ENCODE measurements at places on chromosomes 2 and 18. TPM values are rescaled to one million over a fixed set of nuclear protein-coding genes. Genes with fewer than 3 reads are reported as not detected.

DNA sequence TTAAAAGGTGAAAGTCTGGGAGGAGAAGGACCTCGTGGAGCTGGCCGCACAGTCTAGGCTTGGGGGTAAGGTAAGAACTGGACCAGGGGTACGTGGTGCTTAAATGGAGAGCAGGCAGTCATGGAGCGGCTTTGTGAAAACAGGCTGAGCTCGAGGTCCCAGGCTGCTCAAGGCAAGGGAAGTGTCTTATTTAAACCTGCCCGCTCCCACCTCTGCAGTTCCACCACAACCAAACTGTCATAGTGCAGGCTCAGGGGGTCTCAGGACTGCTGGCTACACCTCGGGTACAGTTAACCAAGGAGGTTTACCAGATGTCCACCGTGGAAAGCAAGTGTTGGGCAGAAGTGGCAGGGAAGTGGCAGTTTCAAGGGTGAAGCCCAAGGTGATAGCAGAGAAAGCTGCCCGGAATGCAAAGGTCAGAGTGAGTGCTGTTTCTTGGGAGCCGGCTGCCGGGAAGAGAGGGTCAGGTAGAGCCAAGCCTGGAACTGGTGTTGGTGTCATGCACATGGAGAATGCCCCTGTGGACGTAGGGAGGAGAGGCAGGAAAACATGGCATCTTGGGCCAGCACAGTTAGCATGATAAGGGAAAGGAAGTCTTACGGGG is 203.3 kb downstream of the GBX2 start:
- no peaks in the 10 kb centered on the region for H3K27me3 ChIP-seq
- no peak overlapping the region for H3K4me3 ChIP-seq
- no peak overlapping the region for H3K27ac ChIP-seq
- no peaks in the 10 kb centered on the region for H3K4me1 ChIP-seq
- DNase-seq: no peak

The UGT1A1 gene
- not detected for total RNA-seq

The SERPINB3 gene
- total RNA-seq: not detected

The ONECUT2 gene
- not detected for total RNA-seq

DNA sequence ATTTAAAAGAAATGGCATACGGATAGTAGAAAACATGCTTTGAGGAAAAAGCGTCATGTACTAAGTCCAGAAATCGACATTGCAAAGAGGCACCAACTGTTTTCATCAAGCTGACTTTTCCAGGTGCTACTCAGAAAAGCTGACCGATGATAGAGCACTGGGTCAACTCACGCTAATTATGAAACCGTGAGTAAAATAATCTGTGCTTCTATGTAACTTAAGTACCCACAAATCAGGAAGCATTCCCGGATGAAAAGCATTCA is 353 bp upstream of the NUP35 start:
- H3K4me3 ChIP-seq: peak overlapping the region; percentile 100
- peaks cover 6% of the 10 kb centered on the region for H3K36me3 ChIP-seq
- H3K27ac ChIP-seq: peak overlapping the region; percentile 84

The CD8B2 gene
- total RNA-seq: 3.6 TPM

The CHRND gene
- not detected for total RNA-seq

- H3K36me3 ChIP-seq: no peaks in the 10 kb centered on the region
- H3K4me1 ChIP-seq: no peaks in the 10 kb centered on the region
- H3K27ac ChIP-seq: no peak overlapping the region
These were observed 21.1 kb downstream of the CPS1 start for GRCh38 chr2:210577263-210578071.

The FAM237A gene
- not detected for total RNA-seq

The MOGAT1 gene
- not detected for total RNA-seq

DNA sequence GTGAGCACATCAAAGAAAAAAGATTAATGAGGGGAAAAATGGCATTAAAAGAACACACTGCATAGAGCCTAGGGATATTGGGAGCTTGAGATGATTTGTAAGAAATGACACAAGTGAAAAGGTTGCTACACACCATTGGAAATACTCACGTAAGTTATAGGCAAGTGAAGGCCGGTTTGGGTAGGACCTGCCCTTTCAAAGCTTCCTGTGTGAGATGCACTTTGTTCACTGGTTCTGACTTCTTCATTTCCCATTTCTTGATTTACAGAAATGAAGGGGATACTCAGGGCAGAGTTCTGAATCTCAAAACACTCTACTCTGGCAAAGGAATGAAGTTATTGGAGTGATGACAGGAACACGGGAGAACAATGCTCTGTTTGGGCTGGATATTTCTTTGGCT is at the start of gene IL18RAP:
IL18RAP (plus strand) TSS at position 251 of the 400 bp plus-strand sequence; CDS start at position 369, 118 bp downstream.
- H3K27ac ChIP-seq: no peak within 1 kb of the TSS
- peaks cover 29% of the 10 kb centered on the region for H3K4me1 ChIP-seq
- DNase-seq: no peak
- no peaks in the 10 kb centered on the region for H3K36me3 ChIP-seq
- H3K4me3 ChIP-seq: no peak within 1 kb of the TSS

The SETBP1 gene
- total RNA-seq: 13.9 TPM
